CD14-positive monocyte (primary cell): ENCODE measurements at places on chromosomes 13 and 19.

GRCh38 chr19:40471111-40471510, 4.3 kb downstream of the SPTBN4 start:
- peaks cover 11% of the 10 kb centered on the region for H3K4me1 ChIP-seq
- no peaks in the 10 kb centered on the region for H3K36me3 ChIP-seq
- no peak overlapping the region for H3K27ac ChIP-seq
- H3K4me3 ChIP-seq, result no peak overlapping the region
- no peak for DNase-seq

- H3K4me3 ChIP-seq, result no peak overlapping the region
- H3K27ac ChIP-seq, result no peak overlapping the region
- peaks cover 80% of the 10 kb centered on the region for H3K36me3 ChIP-seq
- H3K4me1 ChIP-seq, result peaks cover 11% of the 10 kb centered on the region
- H3K27me3 ChIP-seq, result no peaks in the 10 kb centered on the region
Measured at GRCh38 chr19:805600-806550, 8.6 kb downstream of the PTBP1 start.

GRCh38 chr19:1957562-1958248, 16.7 kb downstream of the CSNK1G2 start:
- H3K36me3 ChIP-seq, result peaks cover 32% of the 10 kb centered on the region
- no peak overlapping the region for H3K4me3 ChIP-seq
- DNase-seq, result no peak
- no peaks in the 10 kb centered on the region for H3K27me3 ChIP-seq
- no peaks in the 10 kb centered on the region for H3K4me1 ChIP-seq

DNA sequence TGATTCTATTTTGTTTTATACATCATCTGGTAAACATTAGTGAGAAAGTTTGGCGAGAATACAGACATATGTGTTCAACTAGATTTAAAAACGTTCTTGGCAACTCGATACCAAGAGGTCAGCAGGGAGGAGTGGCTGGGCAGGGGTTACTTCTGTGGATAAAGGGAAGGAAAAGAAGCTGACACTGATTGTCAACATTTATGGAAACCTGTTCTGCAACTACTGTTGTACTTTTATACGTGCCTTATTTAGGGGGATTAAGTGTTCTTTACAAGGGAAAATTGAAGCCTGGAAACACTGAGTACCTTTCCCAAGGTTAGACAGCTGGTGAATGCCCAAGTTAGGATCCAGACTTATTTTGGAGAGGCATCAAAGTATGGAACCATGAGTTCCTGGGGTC, 65.0 kb downstream of the MTUS2 start:
- H3K4me1 ChIP-seq, result no peaks in the 10 kb centered on the region
- no peak overlapping the region for H3K27ac ChIP-seq
- H3K36me3 ChIP-seq, result no peaks in the 10 kb centered on the region
- no peak for DNase-seq

GRCh38 chr19:38193445-38193844, 30.6 kb downstream of the DPF1 start:
- H3K27ac ChIP-seq, result no peak overlapping the region
- no peak for DNase-seq
- H3K36me3 ChIP-seq, result peaks cover 5% of the 10 kb centered on the region
- H3K4me1 ChIP-seq, result no peaks in the 10 kb centered on the region
- H3K27me3 ChIP-seq, result no peaks in the 10 kb centered on the region

DNA sequence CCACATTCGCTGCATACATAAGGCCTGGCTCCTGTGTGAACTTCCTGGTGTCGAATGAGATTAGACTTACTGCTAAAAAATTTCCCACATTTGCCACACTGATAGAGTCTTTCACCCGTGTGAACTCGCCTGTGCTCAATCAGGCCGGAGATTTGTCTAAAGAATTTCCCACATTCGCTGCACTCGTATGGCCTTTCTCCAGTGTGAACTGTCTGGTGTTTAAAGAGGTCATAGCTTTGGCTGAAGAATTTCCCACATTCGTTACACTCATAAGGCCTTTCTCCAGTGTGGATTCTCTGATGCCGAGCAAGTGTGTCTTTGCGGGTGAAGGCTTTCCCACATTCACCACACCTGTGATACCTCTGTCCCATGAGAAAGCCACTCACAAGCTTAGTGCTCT, 6.5 kb downstream of the ZNF671 start:
- H3K36me3 ChIP-seq, result peaks cover 32% of the 10 kb centered on the region
- no peak overlapping the region for H3K27ac ChIP-seq
- no peaks in the 10 kb centered on the region for H3K4me1 ChIP-seq
- no peaks in the 10 kb centered on the region for H3K27me3 ChIP-seq
- no peak for DNase-seq
- H3K4me3 ChIP-seq, result no peak overlapping the region

DNA sequence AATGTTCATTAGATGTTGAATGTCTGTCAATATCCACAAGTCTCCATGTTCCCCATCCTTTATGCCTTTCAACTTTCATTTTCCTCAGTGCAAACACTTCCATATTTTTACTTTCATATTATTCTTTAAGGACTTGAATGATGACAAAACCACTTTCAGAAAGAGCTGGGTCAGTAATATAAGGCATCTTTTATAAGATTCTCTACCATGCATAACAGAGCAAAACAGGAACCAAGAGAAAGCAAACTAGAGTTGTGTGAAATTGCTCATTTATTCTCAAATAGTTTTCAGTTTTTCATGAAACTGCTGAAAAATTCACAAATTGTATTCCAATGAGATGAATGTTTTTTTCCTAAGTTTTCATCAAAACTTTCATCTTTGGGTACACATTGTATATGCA, 1247.6 kb downstream of the PCDH17 start:
- no peaks in the 10 kb centered on the region for H3K36me3 ChIP-seq
- DNase-seq, result no peak
- H3K27me3 ChIP-seq, result no peaks in the 10 kb centered on the region
- no peak overlapping the region for H3K27ac ChIP-seq
- H3K4me1 ChIP-seq, result no peaks in the 10 kb centered on the region
- no peak overlapping the region for H3K4me3 ChIP-seq

DNA sequence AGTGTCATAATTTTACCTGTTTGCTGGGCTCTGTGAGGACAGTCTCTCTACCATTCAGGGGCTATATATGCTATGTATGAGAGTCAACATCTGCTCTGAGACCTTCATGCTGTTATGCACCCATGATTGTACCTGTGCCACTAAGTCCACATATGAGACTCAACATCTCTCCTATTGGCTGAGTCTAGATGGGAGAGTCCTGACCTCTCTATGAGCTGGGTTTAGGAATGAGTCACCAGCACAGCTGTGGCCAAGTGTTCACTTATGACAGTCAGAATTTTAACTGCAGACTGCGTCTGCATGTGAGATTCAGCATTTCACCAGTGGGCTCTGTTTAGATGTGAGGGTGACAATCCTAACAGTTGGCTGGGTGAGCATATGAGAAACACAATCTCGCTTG, 49.5 kb downstream of the ZNF729 start:
- H3K4me1 ChIP-seq, result no peaks in the 10 kb centered on the region
- no peak overlapping the region for H3K27ac ChIP-seq
- H3K27me3 ChIP-seq, result no peaks in the 10 kb centered on the region
